NCI-H1048 (cell line): ENCODE measurements at places on chromosomes 11 and 22.

DNA sequence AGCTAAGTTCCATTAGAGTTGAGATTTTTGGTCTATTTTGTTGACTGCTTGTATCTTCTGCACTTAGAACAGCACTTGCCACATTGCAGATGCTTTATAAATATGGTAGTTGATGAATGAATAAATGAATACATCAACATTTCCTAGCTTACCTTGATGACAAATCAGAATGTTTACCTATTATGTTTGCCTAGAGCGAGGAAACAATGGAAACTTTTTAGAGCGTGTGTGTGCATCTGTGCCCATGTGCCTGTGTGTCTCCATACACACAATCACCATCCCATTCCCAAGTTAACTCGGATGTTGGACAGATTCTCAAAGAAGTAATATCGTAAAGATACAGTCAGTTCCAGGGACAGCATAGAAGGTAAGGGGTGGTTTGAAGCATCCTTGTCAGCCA lies 139.1 kb downstream of the DBX1 start:
- DNase-seq, result no peak

DNA sequence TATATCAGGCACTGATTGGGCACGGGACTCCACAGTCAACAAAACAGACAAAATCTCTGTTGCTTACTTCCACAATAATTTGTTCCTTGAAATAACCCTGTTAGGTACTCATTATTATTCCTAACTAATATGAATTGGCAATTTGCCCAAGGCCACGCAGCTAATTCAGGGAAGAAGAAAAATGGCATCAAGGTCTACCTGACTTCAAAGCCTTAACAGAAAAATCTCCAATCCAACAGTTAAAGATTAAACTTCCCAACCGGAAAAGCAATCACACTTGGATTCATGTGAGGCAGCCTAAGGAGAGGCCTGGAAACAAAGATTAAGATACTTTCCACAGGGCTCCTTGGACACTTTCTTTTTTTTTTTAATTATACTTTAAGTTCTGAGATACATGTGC lies 68.9 kb downstream of the PRCP start:
- no peak for DNase-seq

DNA sequence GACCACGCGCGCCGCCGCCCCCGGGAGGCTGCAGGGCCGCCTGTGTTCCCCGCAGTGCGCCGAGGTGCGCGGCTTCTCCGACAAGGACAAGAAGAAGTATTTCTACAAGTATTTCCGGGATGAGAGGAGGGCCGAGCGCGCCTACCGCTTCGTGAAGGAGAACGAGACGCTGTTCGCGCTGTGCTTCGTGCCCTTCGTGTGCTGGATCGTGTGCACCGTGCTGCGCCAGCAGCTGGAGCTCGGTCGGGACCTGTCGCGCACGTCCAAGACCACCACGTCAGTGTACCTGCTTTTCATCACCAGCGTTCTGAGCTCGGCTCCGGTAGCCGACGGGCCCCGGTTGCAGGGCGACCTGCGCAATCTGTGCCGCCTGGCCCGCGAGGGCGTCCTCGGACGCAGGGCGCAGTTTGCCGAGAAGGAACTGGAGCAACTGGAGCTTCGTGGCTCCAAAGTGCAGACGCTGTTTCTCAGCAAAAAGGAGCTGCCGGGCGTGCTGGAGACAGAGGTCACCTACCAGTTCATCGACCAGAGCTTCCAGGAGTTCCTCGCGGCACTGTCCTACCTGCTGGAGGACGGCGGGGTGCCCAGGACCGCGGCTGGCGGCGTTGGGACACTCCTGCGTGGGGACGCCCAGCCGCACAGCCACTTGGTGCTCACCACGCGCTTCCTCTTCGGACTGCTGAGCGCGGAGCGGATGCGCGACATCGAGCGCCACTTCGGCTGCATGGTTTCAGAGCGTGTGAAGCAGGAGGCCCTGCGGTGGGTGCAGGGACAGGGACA lies 2.7 kb downstream of the NLRP6 start:
- no peak for DNase-seq

- no peak for DNase-seq
These were observed 110.8 kb downstream of the CEP164 start for GRCh38 chr11:117438371-117439000.

DNA sequence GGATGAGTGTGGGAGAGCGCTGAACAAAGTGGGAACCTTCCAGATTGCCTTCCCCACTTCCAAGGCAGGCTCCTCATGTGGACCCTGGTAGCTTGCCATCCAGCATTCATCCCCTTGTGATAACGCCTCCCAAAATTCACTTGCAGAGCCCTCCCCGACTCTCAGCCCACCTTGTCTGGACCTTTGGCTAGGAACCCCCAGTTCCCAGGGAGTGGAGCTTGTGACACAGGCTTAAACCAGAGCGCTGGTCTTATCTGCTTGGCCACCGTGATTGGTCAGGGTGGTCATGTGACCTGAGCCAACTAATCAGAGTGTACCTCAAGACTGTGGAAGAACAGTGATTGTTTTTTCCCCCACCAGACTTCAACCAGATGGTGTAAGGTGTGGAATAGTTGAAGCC lies 9.6 kb upstream of the SLC35C1 start:
- no peak for DNase-seq

GRCh38 chr11:112318661-112319060 lies 58.0 kb upstream of the PLET1 start:
- DNase-seq, result no peak

DNA sequence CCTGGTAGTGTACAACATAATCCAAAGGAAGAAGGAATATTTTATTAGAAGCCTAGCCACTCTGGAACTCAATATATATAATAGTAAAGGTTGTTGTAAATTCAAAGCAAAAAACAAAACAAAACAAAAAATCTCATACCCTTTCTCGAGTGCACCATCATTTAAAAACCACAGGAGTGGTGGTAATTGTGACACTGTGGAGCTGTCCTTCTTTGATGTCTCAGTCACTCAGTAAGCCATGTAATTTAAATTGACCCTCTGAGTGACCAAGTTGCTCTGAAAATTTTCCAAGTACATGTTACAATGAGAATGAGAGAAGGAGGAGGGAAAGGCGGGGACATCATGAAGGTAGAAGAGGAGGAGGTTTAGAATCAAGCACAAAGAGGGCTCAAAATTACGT lies 6.6 kb downstream of the PRSS23 start:
- no peak for DNase-seq

DNA sequence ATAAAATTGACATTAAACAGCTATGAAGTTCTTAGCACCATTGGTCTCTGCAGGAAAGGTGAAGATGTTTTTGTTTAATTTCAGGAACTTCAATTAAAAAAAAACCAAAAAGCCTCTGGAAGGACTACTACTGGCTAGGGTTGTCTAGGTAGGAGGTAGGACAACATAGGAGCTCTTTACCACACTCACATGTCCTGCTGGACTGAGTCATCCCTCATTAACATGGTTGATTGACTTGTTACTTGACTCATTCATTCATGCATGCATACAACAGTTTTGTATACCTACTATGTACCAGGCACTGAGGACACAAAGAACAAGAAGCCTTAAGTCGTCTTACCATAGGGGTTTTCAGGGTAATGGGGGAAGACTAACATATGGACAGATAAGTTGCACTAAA lies 216.9 kb upstream of the ARHGAP20 start:
- DNase-seq, result no peak

DNA sequence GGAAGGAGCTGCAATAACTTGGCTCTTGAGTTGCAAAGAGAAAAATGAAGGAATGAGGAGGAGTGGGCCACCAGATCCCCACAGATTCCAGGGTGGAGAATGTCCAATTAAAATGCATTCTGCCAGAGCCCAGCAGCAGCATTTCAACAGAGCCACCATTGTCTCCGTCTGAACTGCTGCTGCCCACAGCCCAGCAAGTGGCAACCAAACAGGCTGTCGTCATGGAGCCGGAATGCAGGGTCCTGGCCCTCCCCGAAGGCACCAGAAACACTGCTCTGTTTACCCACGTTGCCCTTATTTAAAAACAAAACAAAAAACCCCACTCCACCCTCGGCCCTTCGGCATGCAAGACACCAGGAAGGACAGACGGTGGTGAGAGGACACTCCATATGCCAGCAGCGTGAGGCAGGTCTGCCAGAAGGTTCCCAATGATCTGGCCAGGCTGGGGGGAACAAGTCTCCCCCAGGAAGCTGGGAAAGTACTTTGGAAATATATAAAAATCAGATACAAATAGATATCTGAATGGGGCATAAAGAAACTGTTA lies 32.5 kb downstream of the PLEKHA7 start:
- DNase-seq, result peak; percentile 77

DNA sequence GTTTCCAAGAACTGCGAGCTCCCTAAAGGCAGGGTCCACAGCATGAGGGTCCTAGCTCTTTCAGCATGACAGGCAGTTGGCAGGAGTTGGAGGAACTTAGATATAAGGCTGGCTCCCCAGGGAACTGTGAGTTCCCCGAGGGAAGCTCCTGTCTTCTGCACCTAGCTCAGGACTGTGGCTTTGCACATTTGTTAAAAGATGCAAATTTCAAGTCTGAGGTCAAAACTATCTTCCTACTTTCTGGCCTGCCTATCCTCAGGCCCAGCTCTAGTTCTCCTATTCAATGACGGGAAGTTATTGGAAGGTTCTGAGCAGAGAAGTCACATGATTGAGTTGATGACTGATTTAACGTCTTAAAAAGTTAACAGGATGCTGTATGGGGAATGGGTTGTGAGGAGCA lies 11.7 kb upstream of the UCP3 start:
- DNase-seq, result no peak

DNA sequence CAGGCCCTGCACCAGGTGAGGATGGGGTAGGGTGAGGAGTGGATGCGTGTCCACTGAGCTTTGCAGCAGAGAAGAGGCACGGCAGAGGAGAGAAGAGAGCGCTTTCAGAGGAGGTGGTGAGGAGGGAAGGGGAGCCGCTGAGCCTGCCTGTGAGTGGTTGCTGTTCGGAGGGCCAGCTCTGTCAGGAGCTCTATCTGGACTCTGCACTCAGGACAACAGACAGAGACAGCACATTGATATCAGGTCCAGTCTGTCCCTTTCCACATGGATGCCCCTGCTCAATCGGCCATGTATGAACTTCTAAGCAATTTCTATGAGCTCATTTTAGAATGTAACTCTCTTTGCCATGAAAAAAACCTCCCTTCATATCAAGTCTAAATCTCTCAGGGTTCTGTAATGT lies 158.6 kb downstream of the KIRREL3 start:
- no peak for DNase-seq

GRCh38 chr11:94066901-94067429 lies 45.8 kb downstream of the HEPHL1 start:
- no peak for DNase-seq

DNA sequence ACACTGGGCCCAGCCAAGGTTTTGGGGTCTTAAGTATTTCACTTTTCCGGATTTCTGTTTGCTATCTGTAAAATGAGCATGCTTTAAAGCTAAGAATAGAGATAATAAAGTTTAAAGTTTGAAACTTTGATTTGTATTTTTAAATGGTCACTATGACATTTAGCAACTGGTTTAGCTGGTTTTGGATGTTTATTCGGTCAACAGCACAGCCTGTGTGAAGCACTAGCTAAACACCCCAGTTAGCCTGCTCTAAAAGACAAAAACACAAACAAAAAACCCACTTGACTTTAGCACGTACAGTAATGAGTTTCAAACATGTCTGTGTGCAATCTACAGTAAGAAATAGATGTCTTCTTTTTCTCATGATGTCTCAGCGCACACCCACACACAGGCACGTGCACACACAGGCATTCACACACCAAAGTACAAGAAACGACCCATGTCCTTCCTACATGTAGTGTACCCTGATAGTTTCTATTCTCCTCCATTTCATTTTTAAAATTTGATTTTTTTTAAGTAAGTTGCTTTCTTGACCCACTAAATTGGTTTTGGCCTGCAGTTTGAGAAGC lies 29.4 kb downstream of the SLC1A2 start:
- no peak for DNase-seq

DNA sequence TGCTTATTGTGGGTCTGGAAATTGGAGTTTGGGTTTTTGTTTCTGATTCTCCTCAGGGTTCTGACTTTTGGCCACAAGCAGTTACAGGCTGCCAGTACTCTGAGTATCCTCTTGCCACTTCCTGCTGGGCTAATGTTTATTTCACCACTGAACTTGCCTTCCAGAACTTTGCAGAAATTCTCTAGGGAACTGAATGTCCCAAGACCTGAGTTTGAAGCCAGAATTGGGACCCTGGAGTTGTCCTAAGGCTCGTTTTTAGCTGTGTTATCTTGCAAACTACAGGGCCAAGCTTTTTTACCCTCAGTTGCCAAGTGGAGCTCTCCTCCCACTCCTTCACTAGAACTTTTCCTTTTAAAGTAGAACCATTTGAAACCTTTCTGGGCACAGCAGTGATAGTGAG lies 89.9 kb downstream of the FAT3 start:
- no peak for DNase-seq

DNA sequence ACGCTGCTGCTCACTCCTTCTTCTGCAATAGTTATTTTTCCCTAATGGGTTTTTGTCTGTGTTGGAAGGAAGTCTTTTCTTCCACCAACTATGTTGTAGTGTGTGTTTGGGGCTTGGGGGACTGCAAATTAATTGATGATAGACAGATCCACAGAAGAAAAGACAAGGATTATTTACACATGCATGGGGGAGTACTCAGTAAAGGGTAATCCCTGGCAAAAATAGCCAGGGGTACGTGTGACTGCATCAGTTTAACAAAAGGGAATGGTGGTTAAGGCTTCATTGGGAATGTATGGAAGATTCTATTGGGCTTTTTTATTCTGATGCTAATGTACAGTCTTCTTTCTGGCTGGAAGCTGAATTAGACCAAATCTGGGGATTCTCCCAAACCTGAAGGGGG lies 20.2 kb upstream of the FEZ1 start:
- no peak for DNase-seq

- no peak for DNase-seq
These were observed 1073.7 kb downstream of the BRD1 start for GRCh38 chr22:48753752-48754517.

GRCh38 chr22:21698430-21699329 lies 32.9 kb downstream of the PPIL2 start:
- DNase-seq, result no peak

- DNase-seq, result no peak
These were observed 5.3 kb downstream of the GCAT start for GRCh38 chr22:37812869-37813678.
